ENCODE measurements at places on chromosomes 11 and 22.

GRCh38 chr11:2196970-2197770 is 25.6 kb upstream of the TH start:
- DNase-seq = peak; percentile 32

DNA sequence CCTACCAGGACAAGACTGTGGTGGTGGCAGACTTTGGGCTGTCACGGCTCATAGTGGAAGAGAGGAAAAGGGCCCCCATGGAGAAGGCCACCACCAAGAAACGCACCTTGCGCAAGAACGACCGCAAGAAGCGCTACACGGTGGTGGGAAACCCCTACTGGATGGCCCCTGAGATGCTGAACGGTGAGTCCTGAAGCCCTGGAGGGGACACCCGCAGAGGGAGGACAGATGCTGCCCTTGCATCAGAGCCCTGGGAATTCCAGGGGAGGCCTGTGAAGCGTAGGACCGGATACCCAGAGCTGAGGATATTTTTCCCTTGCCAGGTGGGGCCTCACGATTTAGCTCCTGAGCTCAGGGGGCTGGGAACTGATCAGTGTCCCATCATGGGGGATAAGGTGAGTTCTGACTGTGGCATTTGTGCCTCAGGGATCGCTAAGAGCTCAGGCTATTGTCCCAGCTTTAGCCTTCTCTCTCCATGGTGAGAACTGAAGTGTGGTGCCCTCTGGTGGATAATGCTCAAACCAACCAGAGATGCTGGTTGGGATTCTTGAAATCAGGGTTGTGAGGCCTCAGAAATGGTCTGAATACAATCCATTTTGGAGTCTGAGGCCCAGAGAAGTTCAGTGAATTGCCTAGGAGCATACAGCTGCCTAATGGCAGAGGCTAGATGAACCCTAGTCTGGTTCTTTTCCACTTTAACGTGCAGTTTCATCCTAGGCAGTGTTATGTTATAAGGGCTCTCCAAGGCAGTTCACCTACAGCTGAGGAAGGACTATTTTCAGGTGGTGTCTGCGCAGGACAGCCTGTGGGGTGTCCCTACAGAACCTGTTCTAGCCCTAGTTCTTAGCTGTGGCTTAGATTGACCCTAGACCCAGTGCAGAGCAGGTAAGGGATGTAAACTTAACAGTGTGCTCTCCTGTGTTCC is 19.5 kb downstream of the PIK3IP1 start:
- no peak for DNase-seq

DNA sequence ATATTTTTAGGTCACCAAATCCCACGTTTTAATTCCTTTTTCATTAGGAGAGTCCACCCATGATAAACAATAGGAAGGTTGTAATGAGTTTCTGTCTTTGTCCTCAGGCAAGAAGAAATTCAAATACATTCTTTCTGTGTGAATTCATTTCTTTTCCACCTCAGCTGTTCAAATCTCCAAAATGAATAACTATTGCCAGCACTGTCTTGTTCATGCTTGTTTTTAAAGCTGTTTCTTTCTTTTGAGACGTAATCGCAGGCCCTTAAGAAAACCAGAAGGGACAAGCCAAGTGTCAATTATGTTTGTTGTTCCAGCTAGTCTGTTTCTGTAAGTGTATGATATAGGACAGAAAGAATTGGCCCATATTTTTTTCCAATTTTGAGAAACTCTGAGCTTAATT is 20.2 kb downstream of the MMP27 start:
- DNase-seq = no peak

- DNase-seq = no peak
Observed at GRCh38 chr11:21411104-21411503, 741.7 kb downstream of the NELL1 start.

- DNase-seq = no peak
Observed at GRCh38 chr22:42344361-42344905, 74.0 kb upstream of the TCF20 start.

DNA sequence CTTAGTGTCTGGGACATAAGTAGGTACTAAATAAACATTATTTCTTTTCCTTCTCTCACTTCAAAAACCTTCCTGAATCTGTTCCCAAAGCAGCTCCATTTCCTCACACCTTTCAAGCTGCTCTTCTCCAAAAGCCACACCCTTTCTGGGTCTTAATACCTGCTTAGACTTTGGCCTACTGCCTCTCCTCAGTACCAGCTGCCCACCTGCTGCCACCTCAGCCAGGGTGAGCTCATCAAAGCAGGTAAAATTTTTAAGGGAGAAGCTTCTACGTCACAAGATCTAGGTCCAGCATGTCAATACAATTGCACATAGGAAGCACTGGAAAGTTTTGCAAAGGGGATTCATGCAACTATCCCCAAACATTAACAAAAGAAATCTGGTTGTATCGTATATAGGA is 108.4 kb downstream of the RPL27A start:
- no peak for DNase-seq

GRCh38 chr11:107598225-107599139 is 7.5 kb downstream of the ELMOD1 start:
- no peak for DNase-seq

DNA sequence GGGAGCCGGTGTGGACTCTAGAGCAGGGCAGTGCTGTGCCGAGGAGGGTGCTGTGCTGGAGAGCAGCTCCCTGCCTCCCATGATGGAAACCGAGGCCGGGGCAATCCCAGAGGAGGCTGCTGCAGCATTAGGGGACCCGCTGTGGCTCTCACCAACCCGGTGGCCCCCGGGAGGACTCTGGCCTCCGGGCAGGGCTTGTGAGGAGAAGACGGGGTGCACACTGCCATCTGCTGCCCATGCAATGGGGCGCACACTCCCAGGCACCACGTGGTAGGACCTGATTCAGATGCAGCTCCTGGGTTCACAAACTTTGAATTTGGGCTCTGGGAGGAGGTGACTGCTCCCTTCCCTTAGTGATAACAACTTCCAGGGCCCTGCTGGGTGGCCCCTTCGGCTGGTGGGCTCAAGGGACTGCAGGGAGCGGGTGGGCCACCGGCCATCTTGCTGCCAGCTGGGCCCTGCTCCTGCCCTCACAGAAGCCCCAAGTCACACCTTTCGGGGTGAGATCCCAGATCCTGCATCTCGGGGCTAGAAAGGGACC is 93.8 kb upstream of the FGF3 start:
- no peak for DNase-seq

DNA sequence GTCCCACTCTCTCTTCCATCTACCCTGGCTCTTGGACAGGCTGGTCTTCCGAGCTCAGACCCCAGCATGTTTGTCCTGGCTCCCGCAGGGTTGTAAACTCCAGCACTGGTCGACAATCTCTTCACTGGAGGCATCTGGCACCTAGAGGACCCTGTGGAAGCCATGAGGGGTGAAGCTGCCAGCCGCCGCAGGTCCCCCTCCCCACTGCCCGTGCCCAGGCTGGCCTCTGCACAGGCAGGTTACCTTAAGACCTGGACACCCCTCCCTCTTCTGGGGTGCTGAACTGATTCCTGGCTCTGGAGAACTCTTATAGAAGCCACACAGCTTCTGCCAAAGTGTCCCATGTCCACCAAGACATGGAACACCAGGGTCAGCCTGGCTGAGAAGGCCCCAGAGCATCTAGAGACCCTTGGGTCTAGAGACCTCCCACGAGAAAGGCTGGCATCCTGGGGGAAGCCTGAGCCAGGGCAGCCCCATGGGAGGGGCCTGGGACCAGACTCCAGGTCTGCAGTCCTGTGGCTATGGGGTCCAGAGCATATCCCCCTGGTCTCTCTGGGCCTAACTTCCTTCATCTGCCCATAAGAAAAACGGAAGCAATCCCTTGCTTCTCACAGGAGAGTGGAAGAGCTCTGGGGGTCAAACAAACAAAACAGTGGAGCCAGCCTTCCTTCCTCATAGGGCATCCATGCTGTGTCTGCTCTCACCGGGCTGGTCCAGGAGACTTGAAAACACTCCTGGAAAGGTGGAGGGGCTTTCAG is 30.6 kb downstream of the LMO1 start:
- DNase-seq = no peak

Data from stimulated activated CD8-positive, alpha-beta memory T cell treated with anti-CD3 and anti-CD28 coated beads, Interleukin-4, amount 100 ng/mL, for 1 hour (primary cell).